RPMI7951 (cell line): ENCODE measurements at places on chromosomes 5 and 9. TPM values are rescaled to one million over a fixed set of nuclear protein-coding genes. Genes with fewer than 3 reads are reported as not detected.
A peak's percentile ranks its signal among the peaks of the same experiment; 100 is the strongest.

Gene INSL4
- not detected in 2 replicates for total RNA-seq

Gene SPOCK1
- 37.9 and 58.9 TPM in 2 replicates for total RNA-seq

Gene CDC20B
- total RNA-seq = not detected in 2 replicates

Gene OR1L6
- not detected in 2 replicates for total RNA-seq

Gene HRH2
- total RNA-seq = 4.4 and 5.3 TPM in 2 replicates

Gene INSL6
- total RNA-seq = not detected in 2 replicates

Gene RASGRF2
- 0.72 and 0.98 TPM in 2 replicates for total RNA-seq

Gene KLF9
- 14.9 and 18.1 TPM in 2 replicates for total RNA-seq

Gene RAPGEF1
- total RNA-seq = 10.0 and 11.5 TPM in 2 replicates

Gene CCL21
- total RNA-seq = not detected in 2 replicates

- DNase-seq = no peak
Observed at GRCh38 chr5:116539222-116539621, 35.4 kb downstream of the SEMA6A start.

GRCh38 chr5:151262532-151262931 is 9.5 kb downstream of the GM2A start:
- DNase-seq = no peak

- DNase-seq = no peak
Observed at GRCh38 chr5:109003928-109004327, 256.2 kb downstream of the FER start.

DNA sequence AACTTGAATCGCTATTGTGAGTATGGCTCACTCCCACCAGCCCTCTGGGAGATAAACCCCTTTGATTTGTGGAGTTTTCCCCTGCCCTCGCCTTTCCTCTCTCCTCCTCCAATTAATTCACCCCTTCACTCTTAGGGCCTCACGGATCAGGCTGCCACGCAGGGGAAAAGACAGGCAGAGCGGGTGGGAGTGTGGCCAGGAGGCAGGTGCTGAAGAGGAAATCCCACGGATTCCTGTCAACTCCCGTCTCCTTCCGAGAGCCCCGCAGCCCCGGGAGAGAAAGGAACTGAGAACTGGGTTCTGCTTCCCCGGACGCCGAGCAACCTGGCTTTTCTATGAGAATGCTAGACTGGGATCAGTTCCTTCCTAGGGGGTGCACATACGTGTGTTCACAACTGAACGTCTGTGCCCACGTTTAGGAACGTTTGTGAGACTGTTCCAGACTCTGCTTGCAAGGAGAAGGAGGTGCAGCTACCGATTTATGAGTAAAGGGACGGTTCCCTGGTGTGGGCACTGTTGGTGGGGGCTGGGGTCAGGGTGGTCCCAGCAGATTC is 314.5 kb upstream of the TLE4 start:
- DNase-seq = no peak

GRCh38 chr5:68066277-68066955 is 149.1 kb upstream of the PIK3R1 start:
- peak; percentile 85 for DNase-seq

- no peak for DNase-seq
Observed at GRCh38 chr5:96942078-96942477, 6.2 kb downstream of the LNPEP start.

DNA sequence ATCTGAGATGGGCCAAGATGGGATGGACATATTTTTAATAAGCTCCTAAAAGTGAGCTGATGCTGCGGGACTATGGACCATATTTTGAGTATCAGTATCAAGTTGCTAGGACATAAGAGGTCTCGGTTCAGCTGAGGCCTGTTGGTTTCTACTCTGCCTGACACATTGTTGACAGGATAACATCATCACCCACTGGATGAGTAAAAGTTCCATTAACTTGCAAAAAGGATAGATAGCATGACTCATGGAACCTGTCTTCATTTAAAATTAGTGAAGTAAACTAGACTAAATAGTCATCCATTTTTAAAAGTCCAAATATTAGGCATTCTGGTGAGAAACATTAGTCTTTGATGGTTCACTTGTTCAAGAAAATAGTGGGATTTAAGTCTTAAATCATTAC is 33.3 kb downstream of the PARP8 start:
- DNase-seq = peak; percentile 33

DNA sequence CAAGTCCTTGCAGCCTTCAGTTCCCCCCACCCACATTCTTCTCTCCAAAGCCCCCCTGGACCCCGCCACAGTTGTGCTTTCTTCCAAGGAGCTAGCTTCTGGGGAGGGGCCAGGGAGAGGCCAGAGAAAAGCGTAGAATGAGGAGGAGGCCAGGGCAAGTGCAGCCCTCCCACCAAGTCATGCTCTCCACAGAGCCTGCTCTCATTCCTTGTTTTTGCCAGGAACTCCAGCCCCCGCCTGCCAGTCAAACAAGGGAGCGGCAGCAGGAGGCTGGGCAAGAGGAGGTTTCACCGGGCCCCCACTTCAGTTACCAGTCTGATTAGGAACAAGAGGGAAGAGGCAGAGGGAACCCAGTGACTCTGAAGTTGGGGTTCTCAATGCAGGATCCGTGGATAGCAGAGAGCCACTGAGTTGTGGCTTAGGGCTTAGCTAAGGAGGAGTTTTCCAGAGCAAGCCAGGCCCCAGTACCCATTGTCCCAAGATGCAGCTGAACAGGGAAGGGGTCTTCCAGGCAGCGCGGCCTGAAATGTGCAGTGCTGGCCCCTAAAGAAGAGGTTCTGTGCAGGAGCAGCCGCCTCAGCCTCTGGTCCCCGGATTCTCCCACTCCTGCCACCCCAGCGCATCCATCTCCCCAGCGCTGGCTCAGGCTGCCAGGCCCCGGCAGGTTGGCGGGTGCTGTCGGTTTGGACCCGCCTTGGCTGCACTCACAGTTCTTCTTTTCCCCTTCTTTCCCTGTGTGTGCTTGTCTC is 120.6 kb downstream of the DAB2IP start:
- no peak for DNase-seq

DNA sequence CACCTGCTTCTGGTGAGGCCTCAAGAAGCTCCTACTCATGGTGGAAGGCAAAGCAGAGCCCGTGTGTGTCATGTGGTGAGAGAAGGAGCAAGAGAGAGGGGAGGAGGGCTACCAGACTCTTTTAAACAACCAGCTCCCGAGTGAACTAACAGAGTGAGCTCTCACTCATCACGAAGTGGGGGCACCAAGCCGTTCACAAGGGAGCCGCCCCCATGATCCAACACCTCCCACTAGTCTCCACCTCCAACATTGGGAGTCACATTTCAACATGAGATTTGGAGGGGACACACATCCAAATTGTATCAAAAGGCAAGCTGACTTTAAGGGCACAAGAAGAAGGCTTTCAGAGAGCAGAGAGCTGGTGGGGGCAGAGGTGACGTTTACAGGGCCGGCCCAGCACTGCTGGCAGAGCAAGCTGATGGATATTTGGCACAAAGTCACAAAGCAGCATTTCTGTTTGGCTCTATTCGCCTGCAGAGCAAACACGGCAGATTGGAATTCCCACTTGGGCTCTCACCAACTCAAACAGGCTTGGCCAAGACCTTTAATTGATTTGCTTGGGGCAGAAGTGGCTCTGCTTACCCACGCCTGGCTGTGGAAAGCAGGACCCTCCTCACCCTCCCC is 20.0 kb downstream of the PITX1 start:
- DNase-seq = no peak

GRCh38 chr9:136147038-136147889 is 28.6 kb upstream of the TMEM250 start:
- no peak for DNase-seq

GRCh38 chr5:94503677-94504076 is 114.7 kb downstream of the KIAA0825 start:
- no peak for DNase-seq

DNA sequence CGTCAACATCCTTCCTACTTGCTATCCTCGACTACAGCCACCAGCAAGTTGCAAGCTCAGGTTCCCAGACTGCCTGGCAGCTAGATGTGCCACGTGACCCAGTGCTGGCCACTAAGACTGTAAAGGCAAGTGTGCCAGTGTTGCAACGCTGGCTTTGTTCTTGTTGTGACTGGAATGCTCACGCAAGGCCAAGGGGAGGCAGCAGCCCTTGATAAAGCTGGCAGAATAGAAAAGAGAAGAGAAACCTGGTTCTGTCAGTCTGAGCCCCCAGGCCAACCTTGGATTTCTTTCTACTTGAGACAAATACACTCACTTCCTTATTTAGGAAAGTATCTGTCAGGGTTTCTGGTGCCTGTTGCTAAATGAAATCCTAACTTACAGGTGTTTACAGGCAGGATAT is 113.0 kb downstream of the KLHL3 start:
- DNase-seq = peak; percentile 80

DNA sequence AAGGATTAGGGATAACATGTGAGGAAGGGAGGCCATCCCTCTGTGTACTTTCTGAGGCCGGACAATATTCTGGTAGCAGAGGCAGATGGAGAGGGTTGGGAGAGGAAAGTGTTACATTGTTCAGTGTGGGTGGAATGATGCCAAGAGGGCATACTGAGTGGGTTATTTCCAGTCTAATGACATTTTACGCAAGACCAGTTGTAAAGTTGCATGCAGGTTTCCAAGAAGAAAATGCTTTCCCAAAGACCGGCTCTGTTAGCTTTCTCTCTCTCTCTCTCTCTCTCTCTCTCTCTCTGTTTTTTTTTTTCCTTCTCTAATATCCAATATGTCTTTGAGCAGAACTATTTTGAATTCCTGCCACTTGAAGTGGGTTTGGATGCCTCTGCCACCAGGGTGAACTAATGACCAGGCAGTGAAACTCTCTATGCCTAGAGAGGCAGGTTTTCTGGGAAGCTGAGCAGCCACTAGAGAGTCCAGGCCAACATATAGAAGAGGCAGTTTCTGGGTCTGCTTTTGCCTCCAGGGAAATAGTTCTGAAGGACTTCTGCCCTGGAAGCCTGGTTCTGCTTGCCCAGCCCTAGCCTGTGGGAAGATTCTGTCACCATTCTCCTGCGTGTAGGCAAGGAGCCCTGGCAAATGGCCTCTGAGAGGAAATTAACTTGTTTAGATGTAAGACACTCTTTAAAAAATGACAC is 24.4 kb upstream of the ZNF366 start:
- DNase-seq = peak; percentile 70

DNA sequence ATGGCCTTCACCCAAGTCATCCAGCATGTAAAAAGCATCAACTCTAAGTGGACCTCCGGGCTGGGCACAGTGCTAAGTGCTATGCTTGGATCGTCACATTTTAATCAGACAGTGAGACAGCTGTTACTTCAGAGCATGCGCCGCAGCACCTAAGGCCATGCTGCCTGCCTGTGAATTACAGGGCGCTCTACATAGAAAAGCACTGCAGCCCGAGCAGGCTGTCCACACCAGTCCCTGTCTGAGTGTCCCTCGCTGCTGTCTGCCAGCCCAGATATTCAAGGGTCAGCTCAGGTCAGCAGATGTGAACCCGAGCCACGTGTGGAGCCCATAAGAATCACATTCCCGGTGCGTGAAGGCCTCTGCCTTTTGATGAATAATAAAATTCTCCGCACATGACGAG is 37.1 kb downstream of the AK8 start:
- DNase-seq = no peak

DNA sequence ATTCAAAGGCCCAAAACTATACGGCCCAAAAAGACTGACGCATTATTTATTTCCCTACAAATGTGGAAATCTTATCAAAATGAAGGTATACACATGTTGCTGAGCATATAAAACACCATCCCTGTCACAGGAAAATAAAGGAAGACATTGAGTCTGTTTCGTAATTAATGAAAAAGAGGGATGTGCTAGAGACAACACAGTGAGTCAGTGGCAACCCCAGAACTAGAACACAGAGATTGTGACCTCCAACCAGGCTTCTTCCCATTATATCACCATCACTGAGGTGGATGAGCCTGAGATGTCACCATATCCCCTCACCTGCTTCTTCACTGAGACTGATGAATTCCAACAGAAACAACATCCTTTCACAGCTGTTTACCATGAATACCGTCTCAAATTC is 3.8 kb downstream of the NDUFA8 start:
- no peak for DNase-seq

DNA sequence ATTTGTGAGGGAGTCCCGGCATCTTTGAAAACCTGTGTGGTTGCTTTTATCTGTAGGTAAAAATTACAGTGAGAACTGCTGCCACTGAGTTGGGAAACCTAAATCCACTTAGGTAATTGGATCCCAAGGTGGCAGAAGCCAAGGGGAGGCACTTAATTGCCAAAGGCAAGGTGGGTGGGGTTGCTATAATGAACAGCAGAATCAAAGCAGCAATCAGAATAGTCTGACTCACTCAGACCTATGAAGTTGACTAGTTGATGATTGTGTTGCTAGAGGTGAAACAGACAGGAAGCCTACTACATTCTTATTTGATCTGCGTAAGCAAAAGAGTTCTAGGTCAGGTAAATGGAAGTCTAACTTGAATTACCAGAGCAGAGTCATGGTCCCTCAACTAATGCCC is 17.3 kb upstream of the BICD2 start:
- no peak for DNase-seq

DNA sequence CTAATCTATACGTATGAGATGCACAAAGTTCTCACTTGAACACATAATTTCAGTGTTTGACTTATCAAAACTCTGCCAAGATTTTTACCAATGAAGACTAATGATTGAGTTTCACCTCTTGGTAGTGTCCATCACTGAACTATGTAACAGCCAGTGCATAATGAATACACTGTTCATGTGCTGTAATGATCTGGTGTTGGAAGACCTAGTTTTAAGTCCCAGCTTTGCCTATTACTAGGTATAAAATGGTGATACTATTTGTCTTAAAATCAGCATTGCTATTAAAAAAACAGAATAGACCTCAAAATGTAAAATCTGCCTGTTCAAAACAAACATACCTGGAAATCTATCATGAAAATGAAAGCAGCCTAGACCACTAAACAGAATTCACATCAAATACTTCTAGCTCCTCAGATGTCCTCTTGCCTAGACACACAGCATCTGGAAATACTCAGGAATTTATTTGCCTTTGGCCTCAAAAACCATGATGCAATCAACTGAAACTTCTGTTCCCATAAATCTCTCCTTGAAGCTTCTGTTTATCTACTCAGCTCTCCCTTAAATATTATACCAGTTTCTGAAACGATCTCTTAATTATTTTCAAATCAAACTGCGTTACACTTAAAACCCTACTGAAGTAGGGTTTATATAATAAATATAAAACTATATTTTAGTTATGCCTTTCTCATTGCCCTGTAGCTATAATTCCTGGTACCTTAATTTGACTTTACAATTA is 38.1 kb downstream of the MRPS27 start:
- peak; percentile 73 for DNase-seq

GRCh38 chr5:143433670-143434069 is 30.2 kb upstream of the NR3C1 start:
- DNase-seq = no peak

GRCh38 chr9:81718244-81718643 is 28.9 kb upstream of the TLE1 start:
- DNase-seq = no peak
